ENCODE measurements at places on chromosomes 3 and 15.

DNA sequence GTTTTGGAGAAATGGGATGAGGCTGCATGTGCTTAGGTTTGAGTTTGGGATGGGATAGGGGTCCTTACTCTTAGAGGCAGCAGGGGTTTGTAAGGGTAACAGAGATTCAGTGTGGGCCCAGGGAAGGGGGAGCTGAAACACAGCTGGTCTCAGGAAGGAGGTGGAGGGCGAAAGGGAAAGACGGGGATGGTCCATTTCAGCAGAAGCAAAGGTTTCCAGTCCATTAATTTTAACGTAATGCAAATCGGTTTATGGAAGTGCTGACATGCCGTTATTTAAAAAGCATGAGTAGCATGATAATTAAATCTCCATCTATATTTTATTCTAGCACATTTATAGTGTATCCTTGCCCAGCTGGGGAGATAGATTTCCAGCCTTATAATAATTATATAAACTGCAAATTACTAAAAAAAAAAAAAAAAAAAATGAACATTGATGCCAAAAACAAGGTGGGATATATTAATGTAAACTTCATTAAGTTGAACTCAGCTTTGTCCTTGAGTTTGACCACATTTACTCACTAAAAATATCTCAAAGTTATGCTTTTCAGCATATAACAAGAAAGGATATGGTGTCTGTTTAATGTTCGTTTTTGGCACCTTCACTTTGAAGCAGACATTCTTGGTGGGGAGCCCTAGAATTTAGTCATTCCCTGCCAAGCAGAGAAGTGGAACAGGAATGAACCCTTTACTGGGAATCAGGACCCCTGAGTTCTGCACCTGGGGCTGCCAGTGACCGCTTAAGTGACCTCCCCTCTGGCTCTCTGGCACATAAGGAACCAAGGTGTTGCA lies 234.7 kb downstream of the THSD4 start:
- no peak for DNase-seq

- DNase-seq: no peak
These were observed 35.9 kb downstream of the POC1A start for GRCh38 chr3:52118156-52118875.

DNA sequence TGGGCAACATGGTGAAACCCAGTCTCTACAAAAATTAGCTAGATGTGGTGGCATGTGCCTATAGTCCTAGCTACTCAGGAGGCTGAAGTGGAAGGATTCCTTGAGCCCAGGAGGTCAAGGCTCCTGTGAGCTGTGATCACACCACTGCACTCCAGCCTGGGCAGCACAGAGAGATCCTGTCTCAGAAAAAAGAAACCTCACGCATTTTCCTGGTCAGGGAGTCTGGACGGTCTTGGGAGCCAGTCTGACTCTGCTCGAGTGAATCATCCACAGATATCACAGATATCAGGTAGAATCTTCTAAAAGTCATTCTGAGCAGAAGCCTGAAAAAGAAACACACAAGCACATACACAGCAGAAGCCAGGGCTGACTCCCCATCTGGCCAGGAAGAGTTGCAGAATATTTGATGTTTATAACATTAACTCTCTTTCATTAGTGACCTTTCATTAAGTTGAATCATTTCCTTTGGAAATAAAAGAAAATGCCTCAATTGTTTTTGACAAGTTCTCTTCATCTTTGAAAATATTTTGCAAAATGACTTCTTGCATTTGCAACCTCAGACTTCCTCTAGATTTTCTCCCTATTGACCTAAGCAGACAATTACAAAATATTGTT lies 56.5 kb upstream of the ABHD17C start:
- no peak for DNase-seq

DNA sequence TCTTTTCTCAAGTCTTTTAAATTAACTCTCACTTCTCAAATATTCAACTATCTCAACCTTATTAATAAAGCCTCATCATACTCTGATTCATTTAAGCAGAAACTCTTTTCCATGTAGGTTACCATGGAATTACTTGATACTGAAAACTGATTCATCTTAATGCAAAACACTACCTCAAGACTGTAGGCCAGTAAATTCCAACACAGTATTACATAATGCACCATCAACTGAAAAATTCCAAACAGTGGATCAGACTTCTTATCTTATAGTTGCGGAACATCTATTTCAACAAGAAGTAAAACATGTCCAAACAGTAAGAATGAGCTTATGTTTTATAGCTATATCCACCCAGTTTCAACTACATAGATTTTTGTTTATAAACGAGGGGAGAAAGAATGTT lies 124.5 kb downstream of the PEAK1 start:
- DNase-seq: no peak

DNA sequence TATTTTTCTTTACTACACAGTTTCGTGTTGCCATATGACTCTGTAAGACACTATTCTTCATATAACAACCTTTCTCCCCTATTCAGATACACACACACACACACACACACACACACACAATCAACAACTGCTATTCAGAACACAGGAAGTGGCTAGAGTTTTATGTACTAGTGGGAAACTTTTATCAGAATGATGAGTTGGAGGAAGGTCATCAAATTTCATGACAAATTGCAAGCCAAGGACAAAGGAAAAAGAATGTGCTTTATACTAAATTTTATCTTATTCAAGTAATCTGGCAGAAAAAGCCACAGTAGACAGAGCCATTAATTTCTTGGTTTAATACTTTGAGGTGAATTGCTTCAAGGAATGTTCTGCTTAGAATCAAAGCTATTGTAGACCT lies 899.8 kb downstream of the ROBO2 start:
- DNase-seq: no peak

- no peak for DNase-seq
These were observed 33.1 kb downstream of the CP start for GRCh38 chr3:149188494-149188893.

DNA sequence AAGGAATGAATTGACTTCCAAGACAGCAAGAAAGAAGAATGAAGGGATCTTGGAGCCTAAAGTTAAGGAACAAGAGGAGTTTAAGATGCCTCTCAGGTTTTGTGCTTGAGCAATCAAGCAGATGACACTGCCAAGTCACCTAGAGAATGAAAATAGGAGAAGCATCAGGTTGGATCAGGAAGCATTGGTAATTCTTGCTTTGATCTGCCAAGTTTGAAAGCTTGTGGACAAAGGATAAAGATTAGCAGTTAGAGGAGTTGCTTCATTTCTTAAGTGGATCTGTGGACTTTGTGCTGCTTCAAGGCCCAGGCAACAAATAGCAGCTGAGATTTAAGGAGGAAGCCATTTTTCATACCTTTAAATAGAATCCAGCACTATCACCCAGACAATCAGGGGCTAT lies 35.6 kb downstream of the FRMD5 start:
- DNase-seq: no peak

- DNase-seq: no peak
These were observed 267.7 kb downstream of the PLOD2 start for GRCh38 chr3:145893331-145893730.

GRCh38 chr3:166484470-166484869 lies 647.2 kb upstream of the BCHE start:
- DNase-seq: no peak

DNA sequence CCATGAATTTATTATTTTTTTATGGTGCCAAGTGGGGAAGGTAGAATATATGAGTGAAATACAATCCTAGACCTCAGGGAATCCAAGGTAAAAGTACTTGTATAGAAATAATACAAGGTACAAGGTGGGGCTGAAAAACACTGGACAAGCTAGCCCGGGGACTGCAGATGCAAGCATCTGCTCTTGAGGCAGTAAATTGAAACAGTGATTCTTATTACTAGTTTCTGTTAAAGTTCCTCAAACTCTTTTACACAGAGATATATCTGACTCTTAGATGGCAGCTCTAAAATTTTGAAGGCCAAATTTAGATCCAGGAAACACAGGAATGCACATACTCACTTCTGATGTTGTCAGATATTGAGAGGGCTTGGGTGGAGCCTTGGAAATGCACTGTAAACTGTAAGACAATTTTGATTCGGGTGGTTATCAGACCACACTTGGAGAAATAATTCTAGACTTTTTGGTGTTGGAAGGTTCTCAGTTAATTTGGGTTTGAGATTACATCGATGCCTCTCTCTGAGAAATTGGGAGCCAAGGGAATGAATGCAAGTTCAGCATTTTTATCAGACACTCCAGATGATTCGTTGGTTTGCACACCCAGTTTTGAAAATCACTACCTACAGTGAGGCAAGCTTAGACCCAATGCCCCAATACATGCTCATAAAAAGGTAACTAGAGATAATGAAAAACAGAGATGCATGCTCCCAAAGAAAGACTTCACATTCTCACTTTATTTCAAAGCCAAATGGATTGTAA lies 7.3 kb downstream of the TP63 start:
- DNase-seq: no peak

DNA sequence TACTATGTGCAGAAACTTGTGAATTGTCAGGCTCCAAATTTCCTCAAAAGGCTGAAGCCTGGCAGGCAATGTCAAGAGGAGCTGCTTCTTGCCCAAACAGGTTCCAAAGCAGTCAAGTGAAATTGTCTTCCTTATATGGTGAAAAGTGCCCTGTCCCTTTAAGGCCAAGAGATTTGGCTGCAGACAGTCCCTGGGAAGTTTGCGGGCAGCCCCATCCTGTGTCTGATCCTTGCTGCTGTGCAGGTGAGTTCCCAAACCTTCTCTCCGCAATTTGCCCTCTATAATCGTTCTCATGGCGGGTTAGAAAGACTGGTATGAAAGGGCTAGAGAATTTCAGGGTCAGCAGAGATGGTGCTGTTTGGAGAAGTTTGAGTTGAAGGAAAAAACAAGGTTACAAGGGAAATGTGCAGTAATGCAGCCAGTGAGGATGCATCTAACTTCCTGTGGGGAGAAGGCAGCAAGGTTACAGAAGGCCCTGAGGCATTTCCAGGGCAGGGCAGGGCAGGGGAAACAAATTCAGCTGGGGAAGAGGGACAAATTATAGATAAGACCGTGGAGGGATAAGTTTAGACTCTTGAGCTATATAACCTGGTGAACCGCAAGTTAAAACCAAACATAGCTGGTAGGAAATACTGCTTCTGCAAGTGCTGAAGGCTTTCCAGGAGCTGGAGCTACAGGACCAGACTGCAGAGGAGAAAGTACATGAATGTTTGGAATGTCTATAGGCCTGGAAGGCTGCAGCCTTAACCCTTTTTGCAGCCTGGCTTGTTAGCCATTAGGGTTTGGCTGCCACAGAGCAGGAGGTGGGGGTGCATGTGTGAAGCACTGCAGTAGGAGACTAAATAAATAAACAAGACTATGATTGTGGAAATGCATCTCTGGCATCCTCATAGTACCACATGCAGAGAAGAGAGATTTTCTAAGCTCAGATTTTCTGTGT lies 256.2 kb upstream of the IL12A start:
- DNase-seq: no peak

DNA sequence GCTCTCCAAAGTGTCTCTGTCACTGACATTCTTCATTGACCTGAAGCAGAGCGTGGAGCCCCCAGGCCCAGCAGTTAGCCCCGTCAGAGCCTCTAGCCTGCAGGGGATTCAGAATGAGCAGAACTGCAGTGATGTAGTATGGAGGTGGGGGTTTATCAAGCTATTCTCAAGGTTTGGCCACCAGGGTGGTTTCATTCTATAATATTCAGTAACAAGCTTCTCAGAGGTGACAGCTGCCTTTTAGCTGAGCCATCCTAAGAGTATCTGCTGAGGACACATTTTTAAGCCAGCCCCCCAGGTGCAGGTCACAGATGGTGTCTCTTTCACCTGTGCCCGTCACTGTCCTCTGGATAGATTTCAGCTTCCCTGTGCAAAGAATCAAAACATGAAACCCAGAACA lies 31.9 kb downstream of the CMTM7 start:
- DNase-seq: no peak

GRCh38 chr15:98653686-98654085 lies 5.3 kb downstream of the IGF1R start:
- no peak for DNase-seq

- DNase-seq: no peak
These were observed 7.0 kb downstream of the EBLN2 start for GRCh38 chr3:73068419-73068818.

- DNase-seq: no peak
These were observed 74.5 kb downstream of the NSUN3 start for GRCh38 chr3:94137377-94137776.

DNA sequence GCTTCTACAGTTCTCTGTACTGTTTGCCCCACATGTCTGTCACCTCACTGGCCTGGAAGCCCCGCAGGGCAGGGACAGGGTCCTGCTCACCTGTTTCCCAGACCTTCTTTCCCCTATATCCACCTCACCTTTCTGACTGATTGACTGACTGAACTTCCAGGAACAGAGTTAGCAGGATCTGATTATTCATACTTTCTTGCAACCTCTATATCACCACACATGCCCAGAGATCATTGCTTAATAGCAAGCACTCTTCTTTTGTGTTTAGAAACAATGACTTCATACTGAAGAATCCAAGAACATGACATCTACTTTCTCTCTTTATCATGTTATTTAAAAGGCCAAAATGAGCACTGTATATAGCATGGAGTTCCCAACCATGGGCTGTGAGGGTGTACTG lies 18.0 kb upstream of the CLEC3B start:
- DNase-seq: no peak

DNA sequence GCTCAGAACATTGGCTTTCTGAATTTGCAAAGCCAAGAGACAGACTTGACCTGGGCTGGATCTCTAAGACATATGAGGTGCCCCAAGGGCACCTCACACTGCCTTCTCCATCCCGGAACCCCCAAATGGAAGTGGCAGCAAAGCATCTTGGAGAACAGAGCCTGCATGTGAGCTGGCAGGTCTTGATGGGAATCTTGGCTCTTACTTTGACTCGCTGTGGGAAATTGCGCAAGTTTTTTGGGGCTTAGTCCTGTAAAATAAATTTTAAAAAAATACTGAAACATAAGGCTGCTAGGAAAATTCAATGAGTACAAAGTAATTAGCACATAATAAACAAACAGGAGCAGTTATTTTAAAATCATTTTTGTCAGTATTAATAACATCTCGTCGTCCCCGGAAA lies 13.7 kb upstream of the SEC22A start:
- DNase-seq: no peak

- DNase-seq: no peak
These were observed 8.2 kb downstream of the RTP3 start for GRCh38 chr3:46505953-46506352.

DNA sequence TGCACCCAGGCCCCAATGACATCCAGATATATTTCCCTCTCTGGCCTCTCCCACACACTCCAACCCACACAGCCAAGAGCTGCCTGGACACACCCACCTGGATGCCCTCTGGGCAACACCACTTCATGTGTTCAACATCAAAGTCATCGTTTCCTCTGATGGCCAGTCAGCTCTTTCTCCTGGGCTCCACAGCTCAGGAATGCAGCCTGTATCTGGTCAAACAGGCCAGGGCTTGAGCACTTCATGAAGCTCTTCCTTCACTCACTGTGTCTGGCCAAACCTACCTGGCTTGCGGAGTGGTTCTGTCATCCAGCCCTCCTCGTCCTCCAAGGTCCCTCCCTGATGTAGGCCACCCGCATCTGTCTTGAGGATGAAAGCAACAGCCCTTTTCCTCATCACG lies 35.8 kb upstream of the SLC6A11 start:
- no peak for DNase-seq
